ENCODE measurements at places on chromosomes 3 and 15.

DNA sequence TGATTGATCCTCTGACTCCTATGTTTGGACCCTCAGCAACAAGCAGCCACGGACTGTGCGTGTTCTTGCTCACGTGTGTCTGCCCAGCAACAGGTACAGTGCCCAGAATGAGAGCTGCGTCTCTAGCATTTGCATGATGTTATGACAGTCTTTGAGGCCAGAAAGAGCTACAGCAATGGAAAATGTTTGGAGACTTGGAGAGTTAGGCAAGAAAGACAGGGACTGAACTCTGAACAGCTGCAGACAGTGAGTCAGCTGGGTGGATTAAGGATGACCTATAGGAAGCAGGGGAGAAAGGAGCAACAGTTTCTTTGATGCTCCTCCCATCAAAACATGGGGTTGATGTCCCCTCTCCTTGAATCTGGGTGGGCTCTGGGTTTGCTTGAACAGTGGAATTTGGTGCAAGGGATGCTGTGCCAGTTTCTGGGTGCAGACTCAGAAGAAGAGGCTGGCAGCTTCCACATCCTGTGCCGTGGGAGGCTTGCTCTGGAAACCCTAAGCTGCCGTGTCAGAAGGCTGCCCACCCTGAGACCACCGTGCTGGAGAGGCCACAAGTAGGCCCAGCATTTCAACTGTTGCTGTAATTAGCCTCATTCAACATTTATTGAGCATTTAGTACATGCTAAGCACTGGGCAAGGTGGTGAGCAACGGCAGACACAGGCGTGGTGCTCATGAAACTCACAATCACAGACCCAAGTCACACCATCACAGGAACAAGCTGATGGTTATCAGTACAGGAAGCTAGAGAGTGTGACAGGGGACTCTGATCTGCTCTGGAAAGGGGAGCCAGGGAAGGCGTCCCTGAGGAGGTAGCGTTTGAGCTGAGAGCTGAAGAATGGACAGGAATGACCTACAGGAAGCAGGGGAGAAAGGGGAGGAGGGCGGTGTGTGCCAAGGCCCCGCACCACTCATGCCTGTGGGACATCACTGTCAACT, 21.7 kb downstream of the CCR9 start:
- no peak for DNase-seq

DNA sequence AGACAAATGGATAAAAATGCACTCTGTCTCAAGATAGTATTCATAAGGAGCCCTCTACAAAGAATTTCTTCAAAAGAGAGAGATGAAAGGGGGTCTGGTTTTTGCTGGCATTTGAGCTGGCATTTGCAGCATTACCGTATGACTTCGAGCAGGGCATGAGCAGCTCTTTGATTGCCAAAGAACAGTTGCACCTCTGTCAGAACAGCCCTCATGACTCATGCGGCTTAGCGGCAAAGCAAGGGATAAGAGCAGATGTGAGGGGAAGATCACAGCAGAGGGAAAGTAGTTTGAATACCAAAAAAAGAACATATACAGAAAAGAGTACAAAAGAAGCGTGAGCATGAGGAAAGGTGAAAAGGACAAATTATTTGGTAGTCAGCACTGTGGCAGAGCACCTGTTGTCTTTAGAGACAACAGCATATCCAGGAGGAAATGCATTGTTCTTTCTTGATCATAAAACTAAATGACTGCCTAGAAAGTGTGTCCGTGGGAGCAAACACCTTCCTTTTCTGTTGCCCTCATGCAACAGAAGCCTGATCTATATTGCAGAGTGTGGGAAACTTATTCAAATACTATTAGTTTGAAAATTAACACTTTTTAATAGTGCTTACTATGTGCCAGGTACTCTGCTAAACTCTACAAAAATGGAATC, 80.5 kb upstream of the SLC24A5 start:
- no peak for DNase-seq

DNA sequence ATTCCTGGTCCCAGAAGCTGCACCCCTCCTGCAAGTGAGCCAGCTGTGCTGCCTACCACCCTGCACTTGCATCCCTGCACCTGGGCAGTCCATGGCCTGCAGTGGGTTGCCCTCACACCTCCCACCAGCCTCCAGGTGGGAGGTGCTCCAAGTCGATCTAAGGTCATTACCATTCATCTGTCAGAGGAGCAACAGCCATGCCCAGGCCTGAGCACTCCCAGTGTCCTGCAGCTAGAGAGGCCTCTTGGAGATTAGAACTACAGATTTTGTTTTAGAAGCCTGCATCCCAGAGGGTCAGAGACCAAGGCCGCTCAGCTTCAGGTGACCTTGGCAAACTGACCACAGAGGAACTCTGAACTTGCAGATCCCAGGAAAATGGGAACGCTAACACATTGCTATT, 9.0 kb upstream of the ZXDC start:
- DNase-seq, result no peak

DNA sequence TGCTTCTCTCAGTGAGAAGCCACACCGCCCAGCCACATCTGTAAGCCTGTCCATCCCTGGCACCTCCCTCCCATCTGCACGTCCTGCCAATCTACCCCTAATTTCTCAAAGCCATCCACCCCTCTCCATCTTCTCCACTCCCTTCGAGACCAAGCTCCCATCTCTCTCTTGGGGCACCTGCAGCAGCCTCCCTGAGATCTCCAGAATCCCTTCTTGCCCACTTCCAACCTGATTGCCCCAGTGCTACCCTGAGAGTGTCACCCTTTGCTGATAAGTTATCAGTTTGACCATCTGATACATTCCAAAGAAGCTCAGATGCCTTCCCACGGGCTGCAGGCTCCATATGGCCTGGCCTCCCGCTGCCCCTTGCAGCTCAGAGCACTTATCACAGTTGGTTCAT, 496.1 kb downstream of the SHQ1 start:
- no peak for DNase-seq

GRCh38 chr3:129567176-129567705, 24.3 kb downstream of the H1-8 start:
- no peak for DNase-seq

GRCh38 chr15:36673039-36673438, 93.6 kb downstream of the CDIN1 start:
- no peak for DNase-seq

- no peak for DNase-seq
These were observed 66.7 kb downstream of the BBX start for GRCh38 chr3:107589454-107589853.

DNA sequence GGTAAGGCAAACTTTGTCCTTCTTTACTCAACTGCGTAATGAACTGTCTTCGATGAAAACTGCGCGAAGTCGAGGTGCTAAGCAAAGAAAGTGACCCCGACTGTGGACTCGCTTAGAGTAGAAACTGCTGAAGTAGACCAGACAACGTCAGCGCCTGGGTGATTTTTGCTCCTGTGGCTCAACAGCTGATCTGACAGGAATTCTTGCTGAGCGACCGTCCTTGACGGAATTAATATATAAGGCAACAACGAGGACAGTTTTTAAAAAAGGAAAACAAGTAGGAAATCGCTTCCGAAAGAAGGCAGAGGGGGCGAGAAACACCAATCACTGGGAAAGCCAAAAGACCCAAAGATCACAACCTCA, 541 bp downstream of the RPS27L start:
- no peak for DNase-seq

- no peak for DNase-seq
These were observed 53.0 kb downstream of the KLHL6 start for GRCh38 chr3:183502237-183503181.

DNA sequence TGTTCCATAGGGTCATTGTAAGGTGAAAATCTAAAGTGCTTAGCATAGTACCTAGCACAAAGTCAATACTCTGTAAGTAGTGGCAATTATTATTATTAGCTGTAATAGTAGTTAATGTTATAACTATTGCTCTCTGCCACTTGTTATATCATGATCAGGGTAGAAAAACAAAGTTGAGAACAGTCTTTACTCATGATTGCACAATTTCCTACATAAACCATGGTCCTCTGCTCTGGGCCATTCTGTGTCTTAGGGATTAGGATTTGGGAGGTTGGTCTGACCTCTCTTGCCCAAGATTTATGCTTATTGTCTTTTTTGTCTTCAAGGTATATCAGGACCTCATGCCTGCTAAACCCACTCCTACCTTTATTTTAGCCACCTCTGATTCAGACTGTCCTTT, 4.3 kb upstream of the LRRC58 start:
- DNase-seq, result no peak

- DNase-seq, result no peak
These were observed 454.4 kb upstream of the RASGRP1 start for GRCh38 chr15:39018966-39019365.

DNA sequence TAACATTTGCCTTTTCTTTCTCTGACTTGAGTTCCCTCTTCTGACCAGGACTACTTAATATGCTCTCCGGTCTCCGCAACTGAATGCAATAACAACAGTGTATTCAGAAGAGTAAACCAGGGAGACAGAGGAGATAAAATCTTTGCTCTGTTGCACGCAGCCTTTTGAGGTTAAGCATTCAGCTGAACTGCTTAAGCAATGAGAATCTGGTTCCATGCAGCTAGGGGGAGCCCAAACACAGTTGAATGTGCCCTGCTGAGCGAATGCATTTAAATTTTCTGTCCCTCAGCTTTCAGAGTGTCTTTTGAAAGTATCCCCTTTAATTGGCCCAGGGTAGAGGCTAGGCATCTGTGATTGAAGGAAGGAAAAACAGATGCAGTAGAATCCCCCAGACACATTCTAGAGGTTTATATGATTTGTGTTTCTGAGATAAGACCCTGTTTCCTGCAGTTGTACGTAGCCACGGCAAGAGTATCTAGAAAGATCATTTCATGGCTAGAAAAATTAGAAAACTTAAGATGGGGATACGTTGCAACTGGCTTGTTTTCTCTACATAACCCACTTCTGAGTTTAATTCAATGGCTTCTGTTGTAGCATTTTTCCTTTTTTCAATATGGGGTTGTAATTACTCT, 309.6 kb downstream of the TUSC7 start:
- DNase-seq, result peak; percentile 71

- no peak for DNase-seq
These were observed 652.4 kb upstream of the NAALADL2 start for GRCh38 chr3:174206607-174207192.

DNA sequence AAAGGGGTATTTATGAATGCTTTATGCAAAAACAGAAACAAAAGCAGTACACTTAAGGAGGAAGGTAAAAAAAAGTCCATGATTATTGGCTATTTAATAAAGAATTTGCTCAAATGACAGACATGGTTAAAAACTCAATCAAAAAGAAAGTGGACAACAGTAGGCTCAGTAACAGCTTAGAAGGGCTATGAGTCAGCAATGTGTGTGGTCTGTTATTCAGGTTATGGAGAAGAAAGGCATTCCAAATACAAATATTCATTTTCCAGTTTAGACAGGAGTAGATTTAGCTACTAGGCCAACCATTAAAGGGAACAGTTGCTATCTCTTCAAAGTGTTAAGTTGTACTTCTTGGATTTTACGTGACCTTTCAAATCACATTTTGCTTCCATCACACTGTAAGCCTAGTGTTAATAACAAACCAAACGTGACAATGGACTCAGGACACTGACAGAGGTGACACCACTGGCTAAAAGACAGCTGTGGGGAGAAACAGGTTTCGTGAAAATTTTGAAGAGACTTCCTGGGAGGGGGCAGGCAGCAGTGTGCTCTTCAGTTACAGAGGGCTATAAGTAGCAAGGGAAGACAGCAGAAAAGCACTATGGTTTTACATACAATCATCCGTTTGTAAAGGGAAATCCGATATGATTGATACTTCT, 41.7 kb upstream of the MYO5C start:
- DNase-seq, result no peak
